ENCODE measurements at places on chromosomes 2 and 18.
A peak's percentile ranks its signal among the peaks of the same experiment; 100 is the strongest.

DNA sequence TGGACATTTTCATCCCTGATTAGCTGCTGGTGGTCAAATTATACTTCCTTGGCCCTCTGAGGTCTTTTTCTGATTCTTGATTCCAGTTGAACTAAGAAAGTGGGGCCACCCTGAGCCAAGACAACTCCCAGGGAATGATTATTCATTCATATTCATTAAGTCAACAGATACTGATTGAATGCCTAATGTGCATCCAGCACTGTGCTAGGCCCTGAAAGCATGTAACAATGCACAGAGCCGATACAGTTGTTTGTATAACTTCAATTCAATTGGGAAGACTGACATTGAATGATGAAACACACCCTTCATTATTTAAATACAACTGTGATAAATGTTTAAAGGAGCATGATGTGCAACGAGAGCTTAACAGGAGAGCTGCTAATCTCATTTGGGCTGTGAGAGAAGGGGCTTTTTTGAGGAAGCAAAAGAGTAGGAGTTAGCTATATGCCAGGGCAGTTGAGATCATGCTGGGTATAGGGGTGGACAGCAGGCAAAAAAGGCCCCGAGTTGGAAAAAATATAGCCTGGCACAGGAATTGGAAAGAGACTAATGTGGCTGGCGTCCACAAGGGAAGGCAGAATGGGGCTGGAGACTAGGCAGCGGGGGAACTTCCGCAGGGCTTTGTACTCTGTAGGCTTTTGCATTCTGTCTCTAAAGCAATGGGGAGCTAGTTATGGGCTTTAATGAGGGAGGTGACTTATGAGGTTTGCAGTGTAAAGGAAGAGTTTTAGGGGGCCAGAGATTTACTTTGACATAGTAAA lies 57.2 kb upstream of the ACVR1 start:
- DNase-seq = no peak

- DNase-seq = no peak
Measured at GRCh38 chr2:105114551-105114950, 76.7 kb downstream of the MRPS9 start.

DNA sequence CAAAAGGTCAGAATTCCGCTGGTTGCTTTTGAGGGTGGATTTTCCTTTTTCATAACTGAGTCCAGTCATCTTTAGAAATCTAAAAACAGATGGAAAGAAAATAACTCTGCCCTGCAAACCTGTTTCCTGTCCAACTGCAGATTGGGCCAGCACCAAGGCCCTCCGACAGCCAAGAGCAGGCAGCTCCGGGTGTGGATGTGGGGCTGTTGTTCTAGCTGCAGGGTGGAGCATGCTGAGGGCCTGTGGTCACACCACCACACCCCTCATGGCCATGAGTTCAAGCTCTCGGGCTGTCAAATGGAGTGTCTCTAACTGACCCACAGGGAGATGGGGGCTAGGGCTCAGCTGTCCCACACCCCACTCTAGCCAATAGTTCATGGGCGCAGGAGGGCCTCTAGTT lies 69.3 kb upstream of the BZW1 start:
- peak; percentile 85 for DNase-seq

DNA sequence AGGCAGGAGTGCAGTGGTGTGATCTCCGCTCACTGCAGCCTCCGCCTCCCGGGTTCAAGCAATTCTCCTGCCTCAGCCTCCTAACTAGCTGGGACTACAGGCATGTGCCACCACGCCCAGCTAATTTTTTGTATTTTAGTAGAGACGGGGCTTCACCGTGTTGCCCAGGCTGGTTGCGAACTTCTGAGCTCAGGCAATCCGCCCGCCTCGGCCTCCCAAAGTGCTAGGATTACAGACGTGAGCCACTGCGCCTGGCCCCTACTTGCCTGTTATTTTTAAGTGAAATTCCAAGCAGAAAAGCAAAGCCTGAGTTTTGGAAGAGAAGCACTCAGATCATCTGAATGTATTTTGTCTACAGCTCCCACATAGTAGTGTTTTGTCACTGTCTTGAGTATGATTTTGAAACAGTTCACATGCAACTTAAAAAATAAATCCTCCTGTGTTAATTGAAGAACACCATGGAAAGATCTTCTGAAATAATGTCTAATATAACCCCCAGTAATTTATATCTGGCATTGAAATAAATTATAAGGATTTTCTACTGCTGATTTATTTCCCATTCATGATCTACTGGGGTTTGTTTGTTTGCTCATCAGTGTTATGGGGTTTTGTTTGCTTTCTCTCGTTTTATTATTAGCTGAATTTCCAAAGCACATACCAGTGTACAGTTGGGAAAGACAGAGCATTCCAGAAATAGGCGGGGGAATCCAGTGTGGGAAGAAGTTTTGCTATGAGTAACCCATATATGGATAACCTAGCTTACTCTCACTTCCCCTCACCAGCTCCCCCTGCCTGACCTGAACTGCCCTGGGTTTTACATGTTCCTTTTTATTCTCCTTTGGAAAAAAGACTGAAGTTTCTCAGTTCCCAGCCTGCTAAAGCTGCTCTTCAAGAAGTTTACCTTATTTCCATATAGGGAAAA lies 80.1 kb upstream of the MAP3K20 start:
- no peak for DNase-seq

GRCh38 chr2:174051741-174052583 lies 86.8 kb upstream of the SP3 start:
- DNase-seq = no peak

DNA sequence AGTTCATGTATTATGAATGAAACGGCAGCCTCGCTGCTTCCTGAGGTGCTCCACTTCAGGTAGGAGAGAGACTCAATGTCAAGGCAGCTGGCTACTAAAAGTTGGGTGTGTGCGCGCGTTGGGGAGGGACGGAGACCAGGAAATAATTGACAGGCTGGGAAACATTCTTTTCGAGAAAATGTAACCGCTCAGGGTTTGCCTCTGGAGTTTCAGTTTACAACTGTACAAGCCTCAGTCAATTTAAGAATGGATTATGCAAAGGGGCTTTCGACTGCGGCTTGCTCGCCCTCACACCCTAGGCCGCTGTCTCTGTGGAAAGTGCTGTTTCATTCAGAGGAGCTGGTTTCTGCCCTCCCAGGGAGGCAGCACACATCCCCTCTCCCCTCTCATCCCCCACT lies 4.4 kb upstream of the SPRED2 start:
- no peak for DNase-seq

- DNase-seq = no peak
Measured at GRCh38 chr18:58391231-58391825, 237.6 kb downstream of the ALPK2 start.

GRCh38 chr2:108910011-108910431 lies 79.0 kb downstream of the EDAR start:
- no peak for DNase-seq

DNA sequence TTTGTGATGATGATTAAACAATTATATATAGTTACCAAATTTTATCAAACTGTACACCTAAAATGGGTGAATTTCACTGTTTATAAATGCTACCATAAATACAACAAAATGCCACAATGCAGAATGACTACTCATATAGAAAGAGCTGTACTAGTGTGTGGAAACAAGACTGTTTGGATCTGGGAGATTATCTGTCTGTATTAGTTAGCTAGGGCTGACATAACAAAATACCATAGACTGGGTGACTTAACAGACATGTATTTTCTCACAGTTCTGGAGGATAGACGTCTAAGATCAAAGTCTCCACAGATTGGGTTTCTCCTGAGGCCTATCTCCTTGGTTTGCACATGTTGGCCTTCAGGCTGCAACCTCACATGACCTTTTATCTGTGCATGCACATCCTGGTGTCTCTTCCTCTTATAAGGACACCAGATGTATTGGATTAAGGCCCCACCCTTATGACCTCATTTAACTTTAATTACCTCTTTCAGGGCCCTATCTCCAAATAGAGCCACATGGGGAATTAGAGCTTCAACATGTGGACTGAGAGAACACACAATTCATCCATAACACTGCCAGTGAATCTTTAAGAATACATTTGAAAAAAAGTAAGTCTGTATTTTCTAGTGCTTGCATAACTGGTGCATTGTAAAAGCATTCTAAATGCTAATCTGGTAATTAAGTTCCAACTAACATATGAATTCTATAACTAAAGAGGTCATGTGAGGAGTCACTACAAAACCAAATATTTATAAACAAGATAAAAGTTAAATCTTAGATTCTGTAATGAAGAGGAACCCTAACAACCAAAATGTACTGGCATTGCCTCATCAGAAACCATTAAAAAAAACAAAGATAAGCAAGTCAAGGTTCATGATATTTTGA lies 699.6 kb downstream of the NYAP2 start:
- DNase-seq = no peak

GRCh38 chr2:13128139-13128538 lies 411.4 kb downstream of the TRIB2 start:
- no peak for DNase-seq

DNA sequence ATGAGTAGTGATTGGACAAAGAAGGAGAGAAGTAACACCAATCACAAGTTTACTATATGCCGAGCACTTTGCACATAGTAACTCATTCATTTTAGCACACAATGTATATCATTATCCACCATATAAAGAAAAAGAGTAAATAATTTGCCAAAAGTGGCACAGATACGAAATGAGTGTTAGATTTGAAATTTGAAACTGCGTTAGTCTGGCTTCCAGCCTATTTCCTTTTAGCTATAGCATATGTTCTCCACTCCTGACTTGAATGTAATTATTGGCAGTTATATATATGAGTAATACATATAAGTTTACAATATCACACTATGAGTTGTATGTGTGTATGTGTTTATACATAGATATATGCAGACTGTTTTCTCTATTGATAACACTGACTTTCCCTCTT lies 98.6 kb downstream of the NOL4 start:
- DNase-seq = no peak

DNA sequence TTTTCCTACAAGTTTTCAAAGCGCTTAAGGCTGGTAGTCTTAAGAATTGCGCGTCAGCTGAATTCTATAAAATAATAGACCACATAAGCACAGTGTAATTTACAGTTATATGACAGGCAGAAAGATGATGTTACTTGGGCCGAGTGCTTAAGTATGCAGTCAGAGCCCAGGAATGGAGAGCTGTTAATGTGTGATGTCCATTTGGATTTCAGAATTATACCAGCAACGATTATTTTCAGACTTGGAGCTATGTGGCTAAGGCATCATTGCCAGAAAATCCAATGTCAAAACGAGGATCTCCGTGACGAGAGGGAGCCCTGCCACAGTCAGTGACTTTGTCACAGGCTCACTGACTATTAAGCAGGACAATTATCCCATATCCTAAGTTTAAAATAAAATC lies 3.4 kb downstream of the KLF7 start:
- DNase-seq = no peak

- DNase-seq = no peak
Measured at GRCh38 chr2:174195253-174195652, 53.1 kb downstream of the OLA1 start.

GRCh38 chr2:43467891-43468290 lies 127.9 kb downstream of the THADA start:
- no peak for DNase-seq

- DNase-seq = no peak
Measured at GRCh38 chr2:10235099-10235908, 67.4 kb upstream of the HPCAL1 start.

- no peak for DNase-seq
Measured at GRCh38 chr2:38909872-38910271, 20.2 kb downstream of the ARHGEF33 start.

DNA sequence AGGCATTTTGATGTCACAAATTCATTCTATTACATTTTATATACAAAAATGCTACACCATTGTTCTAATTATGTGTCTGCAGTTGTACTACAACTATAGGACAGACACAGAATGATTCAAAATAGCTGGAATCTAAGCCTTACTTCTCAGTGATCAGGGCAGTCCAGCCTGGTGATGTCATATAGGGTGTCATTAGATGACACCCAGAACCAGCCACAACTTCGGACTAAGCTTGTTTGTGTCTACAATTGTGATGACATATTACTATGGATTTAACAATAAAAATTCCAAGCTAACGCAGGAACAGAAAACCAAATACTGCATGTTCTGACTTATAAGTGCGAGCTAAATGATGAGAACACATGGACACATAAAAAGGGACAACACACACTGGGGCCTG lies 31.0 kb downstream of the M1AP start:
- no peak for DNase-seq

- DNase-seq = no peak
Measured at GRCh38 chr2:27672723-27673486, 9.2 kb downstream of the SLC4A1AP start.

GRCh38 chr2:10028407-10028987 lies 14.9 kb upstream of the KLF11 start:
- DNase-seq = peak; percentile 69

- DNase-seq = no peak
Measured at GRCh38 chr18:44453505-44453904, 227.2 kb upstream of the SETBP1 start.

DNA sequence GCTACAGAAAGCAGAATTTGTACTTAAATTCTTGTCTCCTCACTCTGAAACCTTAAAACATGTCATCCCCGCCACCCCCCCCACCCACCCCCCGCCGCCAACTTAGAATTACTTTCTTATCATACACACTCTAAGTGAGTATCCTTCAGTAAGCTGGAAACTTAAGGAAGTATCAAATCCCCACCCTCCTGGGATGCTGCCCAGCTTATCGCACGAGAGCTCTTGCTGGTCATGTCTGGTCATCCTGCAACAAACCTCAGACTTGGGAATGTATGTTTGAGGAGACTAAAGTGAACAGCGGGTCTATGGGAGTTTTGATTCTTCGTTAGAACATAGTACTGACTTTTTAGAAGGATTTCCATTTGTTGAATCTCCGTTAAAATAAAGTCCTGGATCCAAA lies 203.3 kb downstream of the PTGR3 start:
- no peak for DNase-seq

DNA sequence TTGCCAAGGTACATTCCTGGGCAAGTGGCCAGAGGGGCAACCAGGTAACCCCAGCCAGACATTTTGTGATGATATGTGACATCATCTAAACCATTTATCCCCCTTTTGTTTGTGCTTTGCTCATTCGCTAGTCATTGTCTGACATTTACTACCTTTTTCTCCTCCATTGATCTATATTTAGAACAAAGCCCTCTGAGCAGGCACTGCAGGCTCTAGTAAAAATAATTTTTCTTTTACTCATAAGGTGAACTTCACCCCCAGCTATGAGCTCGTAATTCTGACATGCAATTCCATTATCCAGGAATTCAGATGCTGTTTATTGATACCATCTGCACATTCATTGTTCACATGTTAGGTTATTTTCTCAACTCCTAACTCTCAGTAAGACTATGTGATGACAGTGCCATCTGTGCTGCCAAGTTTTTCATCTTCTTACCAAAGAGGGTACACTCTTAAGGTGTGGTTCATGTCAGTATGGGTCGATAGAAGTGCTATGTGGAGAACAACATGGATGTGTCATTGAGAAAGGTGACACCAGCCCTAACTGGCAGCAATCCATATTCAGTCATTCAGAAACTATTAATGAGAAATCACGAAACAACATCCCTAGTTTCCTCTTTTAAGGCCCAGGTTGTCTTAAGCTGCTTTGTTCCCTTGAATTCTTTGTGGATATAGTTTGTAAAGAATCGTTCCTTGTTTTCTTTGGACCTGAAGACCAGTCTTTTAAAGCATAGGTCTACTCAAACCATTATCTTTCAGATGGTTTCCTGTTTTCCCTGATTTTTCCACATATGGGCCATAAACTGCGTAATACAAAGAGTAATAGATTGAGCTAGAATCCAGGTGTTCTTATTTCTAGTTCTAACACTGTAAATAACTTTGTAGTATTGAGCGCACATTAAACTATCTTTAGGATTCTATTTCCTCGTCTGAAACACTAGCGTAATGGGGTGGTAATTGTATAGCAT lies 978.1 kb upstream of the CDH2 start:
- DNase-seq = no peak

- no peak for DNase-seq
Measured at GRCh38 chr2:83063511-83063910, 1395.6 kb downstream of the SUCLG1 start.
